ENCODE measurements at places on chromosomes 16 and 17.
A peak's percentile ranks its signal among the peaks of the same experiment; 100 is the strongest.

GRCh38 chr17:75069783-75070182, 18.0 kb upstream of the SLC16A5 start:
- no peak for DNase-seq

DNA sequence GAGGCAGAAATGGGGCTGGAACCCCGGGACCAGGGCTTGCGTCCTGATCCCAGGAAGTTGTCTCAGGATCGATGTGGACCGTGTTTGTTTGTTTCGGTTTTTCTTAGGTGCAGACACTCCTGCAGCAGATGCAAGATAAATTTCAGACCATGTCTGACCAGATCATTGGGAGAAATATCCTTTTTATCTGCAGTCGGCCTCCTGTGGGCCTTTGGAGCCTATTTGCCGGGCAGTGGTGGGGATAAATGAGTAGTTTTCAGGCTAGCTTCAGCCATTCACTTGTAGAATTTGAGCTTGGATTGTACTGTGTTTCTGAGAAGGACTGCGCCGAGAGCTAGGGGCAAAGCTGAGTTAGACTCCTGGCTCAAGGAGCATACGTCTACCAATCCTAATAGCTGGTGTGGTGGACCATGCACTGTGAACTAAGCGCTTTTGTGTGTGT, 816 bp downstream of the HSBP1 start:
- DNase-seq = no peak

- no peak for DNase-seq
Observed at GRCh38 chr17:73211745-73212144, 18.9 kb downstream of the COG1 start.

DNA sequence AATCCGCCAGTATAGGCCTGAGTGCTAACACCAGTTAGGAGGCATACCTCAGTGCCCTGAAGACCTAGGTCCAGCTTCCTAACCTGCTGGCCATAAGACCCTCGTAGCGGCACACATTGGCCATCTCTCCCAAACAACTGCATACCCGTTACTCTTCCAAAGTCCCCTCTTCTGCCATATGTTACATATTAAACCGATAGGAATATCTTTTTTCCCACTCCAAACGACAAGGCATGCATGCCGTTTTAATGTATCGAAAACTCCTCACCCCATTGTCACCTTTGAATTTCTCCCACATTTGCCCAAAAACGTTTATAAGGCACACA, 721 bp upstream of the AXIN2 start:
- DNase-seq = no peak

GRCh38 chr17:81367171-81367570, 28.1 kb upstream of the BAHCC1 start:
- no peak for DNase-seq

GRCh38 chr16:79752396-79752795, 151.9 kb upstream of the MAF start:
- DNase-seq = no peak

- DNase-seq = no peak
Observed at GRCh38 chr16:29763326-29763725, 14.7 kb upstream of the ZG16 start.

GRCh38 chr16:72898216-72898825, 149.6 kb downstream of the ZFHX3 start:
- no peak for DNase-seq

- DNase-seq = no peak
Observed at GRCh38 chr16:21647562-21648164, 4.7 kb downstream of the IGSF6 start.

DNA sequence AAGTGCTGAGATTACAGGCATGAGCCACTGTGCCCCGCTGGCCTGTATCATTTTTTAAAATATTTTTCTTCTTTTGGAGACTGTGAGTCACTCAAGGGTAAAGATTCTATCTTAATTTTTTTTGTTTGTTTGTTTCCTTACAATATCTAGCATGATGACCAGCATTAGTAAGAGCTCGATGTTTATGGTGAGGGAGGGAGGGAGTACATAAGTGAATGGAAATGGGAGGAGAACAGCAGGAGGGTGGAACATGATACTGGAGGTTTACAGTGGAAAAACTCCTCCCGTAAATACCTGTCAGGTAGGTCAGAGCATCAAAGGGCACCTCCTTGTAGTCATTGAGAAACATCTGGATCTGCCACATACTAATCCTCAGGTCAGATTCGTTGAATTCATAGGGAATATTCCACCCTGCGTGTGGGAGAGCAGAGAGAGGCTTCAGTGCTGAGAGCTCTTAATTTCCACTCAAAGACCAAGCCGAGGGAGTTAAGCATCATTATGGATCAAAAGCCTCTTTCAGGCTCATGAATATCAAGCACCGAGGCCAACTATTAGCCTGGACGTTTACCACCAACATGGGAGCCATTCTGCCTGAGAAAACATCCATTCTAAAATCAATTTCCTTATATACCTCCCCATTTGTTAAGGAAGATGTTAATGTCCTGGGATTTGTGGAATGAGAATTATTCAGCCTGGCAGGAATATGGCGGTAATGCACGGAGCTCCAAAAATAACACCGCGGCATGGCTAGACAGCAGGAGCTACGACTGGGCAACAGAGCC, 51.8 kb downstream of the LYRM1 start:
- DNase-seq = no peak

GRCh38 chr17:27991462-27991993, 50.9 kb upstream of the NLK start:
- DNase-seq = peak; percentile 5

DNA sequence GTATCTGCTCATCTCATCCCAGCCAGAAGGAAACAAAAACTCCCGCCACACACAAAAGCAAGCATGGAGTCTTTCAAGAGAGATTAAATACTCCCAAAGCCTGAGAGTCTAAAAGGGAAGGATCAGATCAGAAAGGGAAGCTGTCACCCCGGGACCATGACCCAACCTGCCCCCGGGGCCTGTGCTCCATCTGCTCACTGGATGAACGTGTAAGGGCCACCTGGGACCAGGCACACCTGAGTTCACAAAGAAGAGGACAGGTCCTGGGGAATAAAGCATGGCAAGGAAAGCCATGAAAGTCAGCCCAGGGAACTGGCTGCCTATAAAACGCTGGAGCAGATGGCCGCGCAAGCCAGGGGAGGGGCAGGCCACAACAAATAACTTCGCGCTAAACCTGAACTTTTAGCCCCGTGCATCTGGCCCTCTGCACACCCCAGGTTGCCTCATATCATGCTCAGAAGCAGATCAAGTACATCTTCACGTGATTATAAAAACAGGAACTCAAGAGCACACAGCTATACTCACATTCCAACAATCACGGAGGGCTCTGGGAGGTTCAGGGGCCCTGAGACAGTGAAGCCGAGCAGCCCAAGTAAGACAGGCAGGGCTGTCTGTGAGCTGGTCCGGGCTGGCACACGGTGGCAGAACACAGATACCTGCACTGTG, 3.4 kb downstream of the TMEM11 start:
- peak; percentile 38 for DNase-seq

GRCh38 chr16:84820305-84820684, 510 bp downstream of the CRISPLD2 start:
- DNase-seq = no peak

- DNase-seq = no peak
Observed at GRCh38 chr17:39960524-39961041, 2.2 kb upstream of the GSDMA start.

GRCh38 chr17:63917646-63918045, 993 bp downstream of the GH1 start:
- no peak for DNase-seq

GRCh38 chr17:65085397-65085796, 28.9 kb upstream of the GNA13 start:
- no peak for DNase-seq

DNA sequence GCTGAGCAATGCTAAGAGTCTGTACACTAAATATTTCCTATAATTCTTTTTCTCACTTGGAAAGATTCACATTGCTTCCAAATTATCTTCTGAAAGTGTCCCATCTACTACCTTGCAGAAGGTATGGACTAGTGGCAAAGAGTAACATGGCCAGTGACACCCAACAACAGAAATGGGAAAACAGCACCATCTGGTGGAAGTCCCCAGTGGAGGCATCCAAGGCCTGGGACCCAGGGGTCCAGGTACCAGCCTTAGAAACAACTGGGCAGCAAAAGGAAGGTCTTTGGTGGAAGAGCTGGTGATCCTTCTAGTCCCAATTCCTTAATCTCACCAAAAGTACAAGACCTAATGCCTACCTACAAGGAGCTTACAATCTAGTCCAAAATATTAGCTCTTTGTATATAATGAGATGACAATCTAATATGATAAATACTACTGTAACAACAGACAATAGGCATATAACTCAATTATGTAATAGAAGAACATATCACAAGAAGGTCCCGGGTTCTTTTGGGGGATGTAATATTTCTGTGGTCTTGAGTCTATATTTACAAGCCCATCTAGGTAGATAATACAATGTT, 55.3 kb downstream of the SKAP1 start:
- DNase-seq = peak; percentile 72

- DNase-seq = no peak
Observed at GRCh38 chr16:50706250-50706649, 12.8 kb downstream of the NOD2 start.

DNA sequence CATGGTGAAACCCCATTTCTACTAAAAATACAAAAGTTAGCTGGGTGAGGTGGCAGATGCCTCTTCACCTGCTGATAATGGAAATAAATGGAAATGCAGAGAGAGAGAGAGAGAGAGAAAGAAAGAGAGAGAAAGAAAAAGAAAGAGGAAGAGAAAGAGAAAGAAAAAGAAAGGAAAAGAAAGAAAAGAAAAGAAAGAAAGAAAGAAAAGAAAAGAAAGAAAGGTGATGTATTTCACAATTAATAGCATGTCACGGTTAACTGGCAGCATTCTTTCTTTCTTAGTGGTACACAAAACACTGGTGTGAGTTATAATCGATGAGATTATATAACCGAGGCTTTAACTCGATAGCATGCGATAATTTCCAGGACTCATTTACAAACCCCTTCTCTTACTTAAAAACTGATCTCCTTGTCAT, 3.2 kb downstream of the ACOX1 start:
- no peak for DNase-seq

DNA sequence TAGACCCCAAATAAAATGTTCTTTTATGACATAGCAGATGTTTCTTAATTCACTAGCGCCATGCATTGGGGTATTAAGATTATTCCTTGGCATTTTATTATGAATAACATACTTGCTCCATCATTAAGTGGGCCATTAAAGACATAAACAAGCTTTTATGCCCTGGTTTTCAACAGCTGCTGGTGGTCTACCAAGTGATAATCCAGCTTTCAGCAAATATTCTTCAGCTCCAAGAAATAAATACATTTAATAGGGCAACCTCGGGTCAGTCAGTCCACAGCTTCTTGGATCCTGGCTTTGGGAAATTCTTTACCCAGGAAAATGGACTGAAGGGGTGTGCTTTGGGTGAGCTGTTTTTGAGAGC, 217.3 kb upstream of the IRX3 start:
- no peak for DNase-seq

- peak; percentile 20 for DNase-seq
Observed at GRCh38 chr17:51298508-51299371, 38.4 kb downstream of the UTP18 start.

- no peak for DNase-seq
Observed at GRCh38 chr16:20851601-20852000, 45.3 kb downstream of the REXO5 start.

GRCh38 chr17:752620-753219, 656 bp upstream of the GEMIN4 start:
- DNase-seq = peak; percentile 51

- no peak for DNase-seq
Observed at GRCh38 chr16:87201052-87201451, 116.1 kb downstream of the C16orf95 start.

- no peak for DNase-seq
Observed at GRCh38 chr17:7292729-7293128, 1.7 kb downstream of the YBX2 start.

DNA sequence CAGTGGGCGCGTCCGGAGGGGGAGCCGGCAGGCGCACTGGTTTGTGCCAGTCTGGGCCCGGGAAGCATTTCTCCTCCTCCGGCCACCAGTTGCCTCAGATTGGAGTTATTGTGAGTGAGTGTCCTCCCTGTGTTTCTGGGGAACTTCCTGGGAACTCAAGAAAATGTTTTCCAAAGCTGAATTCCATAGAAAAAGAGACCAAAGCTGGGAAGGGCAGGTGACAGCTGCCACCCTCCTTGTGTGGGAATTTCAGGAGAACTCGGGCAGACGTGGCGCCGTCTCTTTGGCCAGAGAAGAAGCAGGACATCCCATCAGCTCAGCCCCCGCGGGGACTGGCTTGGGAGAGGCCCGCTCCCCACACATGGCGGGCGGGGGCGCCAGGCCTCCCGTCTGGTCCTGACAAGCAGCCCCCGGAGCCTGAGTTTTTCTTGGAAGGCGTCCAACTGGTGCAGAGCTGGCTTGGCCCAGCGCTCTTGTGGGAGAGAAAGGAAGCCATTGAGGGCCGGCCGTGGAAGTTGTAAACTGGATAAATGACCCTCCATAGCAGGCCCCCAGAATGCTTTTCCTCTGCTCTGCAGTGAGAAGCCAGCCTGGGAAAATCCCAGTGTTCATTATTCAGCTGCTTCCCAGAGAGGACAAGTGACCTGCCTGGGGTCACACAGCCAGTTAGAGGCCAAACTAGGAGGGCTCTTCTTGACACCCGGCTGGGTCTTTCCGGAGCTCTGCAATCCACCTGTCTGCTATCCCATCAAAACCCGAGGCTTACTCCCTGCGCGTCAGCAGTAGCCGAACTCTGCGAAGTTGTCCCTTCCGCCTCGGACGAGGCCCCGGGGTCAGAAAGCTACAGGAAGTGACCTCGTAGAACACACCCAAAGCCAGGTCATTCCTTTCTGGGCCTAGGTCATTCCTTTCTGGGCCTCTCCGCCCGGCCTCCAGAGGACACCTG, 39.2 kb upstream of the GSE1 start:
- DNase-seq = peak; percentile 82

DNA sequence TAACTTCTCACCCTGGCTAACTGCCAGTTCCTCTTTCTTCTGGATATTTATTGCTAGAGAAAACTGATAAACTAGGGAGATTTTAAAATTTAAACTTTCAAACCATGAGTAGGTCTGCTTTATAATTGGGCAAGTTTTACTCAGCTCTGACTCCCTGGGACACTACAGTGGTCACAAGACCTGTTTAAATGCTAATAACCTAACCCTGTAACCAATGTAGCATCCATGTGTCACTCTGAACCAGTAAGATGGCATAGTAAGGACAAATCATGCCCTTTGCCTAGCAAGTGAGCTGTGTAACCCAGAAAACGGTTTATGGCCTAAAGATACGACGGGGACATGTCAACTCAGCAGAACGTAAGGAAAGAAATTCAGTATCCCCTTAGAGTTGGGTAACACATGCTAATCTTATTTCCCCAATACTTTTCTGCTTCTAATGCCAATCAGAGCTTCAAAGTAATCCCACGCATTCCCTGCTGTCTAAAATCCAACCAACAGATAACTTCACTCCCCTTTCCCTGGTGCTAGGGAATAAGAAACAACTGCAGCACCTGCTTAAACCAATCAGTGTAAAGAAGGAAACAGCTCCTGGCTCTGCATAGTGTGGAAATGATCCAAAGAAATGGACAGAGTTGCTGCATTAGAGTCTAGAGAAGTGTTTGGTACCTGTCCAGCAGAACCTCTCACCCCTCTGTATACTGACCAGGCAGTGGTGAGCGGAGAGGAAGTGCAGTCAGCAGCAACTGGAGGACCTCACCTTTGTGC, 85.7 kb downstream of the NCOR1 start:
- DNase-seq = no peak

GRCh38 chr17:9403257-9403656, 172.4 kb downstream of the STX8 start:
- no peak for DNase-seq

- DNase-seq = no peak
Observed at GRCh38 chr16:31268033-31268365, 8.2 kb downstream of the ITGAM start.

- DNase-seq = no peak
Observed at GRCh38 chr17:32187271-32187670, 45.0 kb downstream of the RHOT1 start.
